ENCODE measurements at places on chromosomes 1 and 21.

DNA sequence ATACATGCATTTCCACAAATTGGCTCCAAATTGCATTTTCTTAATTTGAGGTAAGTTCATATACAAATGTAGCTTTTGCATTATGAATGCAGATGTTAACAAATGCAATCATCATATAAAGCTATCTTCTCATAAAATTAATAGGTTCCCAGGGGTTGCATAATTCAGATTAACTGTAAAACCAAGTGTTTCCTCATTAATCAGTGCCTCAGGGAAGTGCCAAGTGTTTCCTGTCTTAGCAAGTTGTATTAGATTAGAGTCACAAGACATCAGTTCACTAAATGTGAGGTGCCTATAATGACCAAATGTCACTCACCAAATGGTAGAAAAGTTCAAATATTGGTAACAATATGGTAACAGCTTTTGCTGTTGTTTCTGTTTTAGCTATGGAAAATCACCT lies 140.8 kb downstream of the PTGER3 start:
- no peak for DNase-seq

- DNase-seq, result no peak
Observed at GRCh38 chr1:117094841-117095604, 26.5 kb downstream of the TRIM45 start.

GRCh38 chr1:111219557-111220286 lies 7.8 kb upstream of the CHI3L2 start:
- DNase-seq, result no peak

GRCh38 chr21:32414579-32415358 lies 2.3 kb downstream of the EVA1C start:
- DNase-seq, result no peak

DNA sequence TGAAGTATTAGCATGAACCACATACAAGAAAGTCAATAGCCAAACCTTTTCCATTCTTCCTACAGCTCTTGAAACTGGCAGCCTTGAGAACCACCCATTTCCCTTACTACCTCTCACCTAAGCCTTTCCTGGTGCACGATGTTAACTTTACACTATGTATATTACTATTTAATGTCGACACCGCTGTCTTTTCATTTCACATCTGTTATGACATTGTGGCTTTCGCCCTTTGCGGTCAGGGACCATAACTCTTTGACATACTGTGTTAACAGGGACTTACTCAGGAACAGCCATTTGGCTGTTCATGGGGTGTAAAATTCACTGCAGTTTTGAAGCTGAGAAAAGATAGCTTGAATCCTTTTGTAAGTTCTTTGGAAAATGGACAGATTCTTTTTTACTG lies 21.1 kb upstream of the GPR88 start:
- DNase-seq, result no peak

DNA sequence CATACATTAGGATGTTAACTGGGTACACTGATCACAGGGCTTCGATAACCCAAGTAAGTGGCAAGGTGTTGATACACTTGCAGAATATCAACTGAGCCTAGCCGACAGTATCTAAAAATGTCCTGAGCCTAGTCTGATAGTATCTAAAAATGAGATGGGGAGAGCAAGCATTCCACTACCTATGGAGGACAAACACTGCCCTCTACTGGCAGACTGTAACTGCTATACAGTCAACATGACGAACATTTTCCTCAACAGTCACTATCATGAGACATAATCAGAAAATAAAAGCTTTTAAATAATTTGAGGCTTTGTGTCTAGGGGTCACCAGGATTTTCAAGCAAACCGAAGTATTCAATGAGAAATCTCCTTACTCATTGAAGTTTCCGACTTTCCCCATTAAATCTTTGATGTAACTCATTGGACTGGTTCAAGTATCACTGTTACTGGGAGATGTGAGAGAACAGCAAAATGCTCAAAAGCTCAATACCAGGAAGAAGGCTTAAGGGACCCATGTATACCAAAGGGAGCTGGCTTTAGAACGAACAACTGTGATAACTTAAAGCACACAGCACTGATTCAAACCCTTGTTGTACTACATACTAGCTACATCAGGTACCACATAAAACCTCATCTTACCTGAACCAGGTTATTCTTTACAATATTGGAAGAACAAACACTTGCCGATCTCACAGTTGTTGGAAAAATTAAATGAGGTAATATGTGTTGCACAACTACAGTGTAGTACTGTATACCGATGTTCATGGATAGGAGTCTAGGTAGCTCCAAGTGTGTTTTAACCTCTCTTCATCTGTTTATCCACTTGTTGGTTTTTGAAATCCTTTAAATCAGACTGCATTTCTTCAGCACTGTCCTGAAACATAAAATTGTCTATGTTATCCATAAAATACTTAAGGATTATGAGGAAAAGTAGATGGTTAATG lies 31.1 kb upstream of the SLC45A3 start:
- DNase-seq, result peak; percentile 68

DNA sequence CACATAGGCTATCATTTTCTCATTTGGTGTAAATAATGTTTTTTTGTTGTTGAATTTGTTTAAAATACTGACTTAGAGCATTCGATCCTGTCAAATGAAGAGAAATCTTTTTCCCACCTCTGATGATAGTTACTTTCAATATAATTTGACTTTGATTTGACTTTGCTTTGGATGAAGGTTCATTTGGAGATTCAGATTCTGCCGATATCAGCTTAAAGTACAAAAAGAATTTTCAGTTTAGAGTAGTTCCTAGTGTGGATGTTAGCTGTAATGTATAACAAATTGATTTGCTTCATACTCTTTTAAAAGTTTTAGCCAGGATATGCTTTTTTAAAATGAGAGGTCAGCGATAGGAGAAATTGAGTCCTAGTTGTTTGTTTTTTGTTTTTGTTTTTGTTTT lies 9.9 kb downstream of the STX12 start:
- DNase-seq, result no peak

DNA sequence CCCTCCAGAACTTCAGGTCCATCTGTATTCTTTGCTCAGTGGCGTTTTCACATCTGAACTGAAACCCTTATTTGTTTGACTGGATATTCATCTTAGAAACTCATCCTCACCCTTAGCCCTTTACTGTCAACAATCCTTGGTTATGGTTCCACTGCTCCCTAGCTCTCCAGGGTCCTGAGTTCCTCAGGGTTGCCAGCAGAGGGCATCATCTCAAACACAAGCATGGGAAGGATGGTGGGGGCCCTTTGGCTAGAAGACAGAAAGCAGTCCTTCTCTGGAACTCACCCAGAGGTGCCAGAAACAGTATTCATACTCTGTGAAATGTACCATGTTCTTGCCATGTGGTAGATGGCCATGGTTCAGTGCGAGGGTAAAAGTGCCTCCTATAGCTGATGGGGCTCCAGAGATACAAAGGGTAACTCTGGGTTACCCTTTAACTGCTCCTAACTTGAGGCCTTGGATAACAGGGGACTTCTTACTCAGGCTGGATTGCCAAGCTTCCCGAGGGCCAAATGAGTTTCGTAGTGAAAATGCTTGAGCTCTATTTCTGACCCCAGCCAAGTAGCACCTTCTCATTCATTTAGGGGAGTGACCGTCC lies 11.3 kb downstream of the NCSTN start:
- no peak for DNase-seq

DNA sequence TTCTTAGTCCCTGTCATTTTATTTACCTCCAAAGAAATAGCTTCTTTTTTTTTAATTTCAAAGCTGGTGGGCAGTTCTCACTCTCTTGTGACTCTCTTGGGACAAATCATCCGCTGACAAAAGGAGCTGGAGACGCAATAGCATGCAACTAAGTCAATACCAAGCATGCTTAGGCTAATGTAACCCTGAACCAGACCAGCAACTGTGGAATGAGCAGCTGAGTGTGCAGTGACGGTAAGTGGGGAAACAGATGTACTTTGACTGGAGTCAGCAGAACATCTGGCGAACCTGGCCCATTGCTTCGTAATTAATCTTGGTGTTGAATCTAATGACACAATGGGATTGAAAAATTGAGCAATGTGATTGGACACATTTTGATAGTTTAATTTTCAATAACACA lies 280.7 kb upstream of the PLXNA2 start:
- no peak for DNase-seq

GRCh38 chr1:54352755-54353154 lies 53.4 kb downstream of the SSBP3 start:
- no peak for DNase-seq

DNA sequence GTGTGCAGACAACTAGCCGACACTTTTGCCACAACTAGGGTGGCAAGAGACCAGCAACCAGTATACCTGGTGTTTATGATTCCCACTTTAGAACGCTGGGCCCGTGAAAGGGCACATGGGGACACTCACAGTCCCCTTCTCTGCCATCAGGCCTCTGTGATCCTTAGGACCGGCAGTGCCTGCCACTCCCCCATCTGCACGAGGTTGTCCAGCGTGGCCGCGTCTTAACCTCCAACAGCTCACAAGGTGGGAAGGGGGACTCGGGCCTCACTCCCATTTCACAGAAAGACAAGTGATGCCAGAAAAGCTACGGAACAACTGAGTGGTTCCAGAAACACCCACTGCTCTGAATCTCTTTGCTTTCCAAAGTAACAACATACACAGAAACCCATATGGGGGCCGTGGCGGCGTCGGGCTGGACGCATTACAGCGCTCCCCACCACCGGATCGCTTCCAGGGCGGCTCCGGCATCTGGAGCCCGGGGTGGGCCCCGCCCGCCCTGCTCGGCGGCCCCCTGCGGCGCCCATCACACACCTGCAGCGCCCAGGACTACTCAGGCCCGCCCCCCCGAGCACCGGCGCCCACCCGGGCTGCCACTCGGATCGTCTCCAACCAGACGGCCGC lies 1.0 kb downstream of the ZNF496 start:
- DNase-seq, result no peak

- no peak for DNase-seq
Observed at GRCh38 chr21:33368124-33368523, 35.1 kb upstream of the IFNGR2 start.

- DNase-seq, result no peak
Observed at GRCh38 chr1:228784181-228784580, 48.9 kb downstream of the RHOU start.

DNA sequence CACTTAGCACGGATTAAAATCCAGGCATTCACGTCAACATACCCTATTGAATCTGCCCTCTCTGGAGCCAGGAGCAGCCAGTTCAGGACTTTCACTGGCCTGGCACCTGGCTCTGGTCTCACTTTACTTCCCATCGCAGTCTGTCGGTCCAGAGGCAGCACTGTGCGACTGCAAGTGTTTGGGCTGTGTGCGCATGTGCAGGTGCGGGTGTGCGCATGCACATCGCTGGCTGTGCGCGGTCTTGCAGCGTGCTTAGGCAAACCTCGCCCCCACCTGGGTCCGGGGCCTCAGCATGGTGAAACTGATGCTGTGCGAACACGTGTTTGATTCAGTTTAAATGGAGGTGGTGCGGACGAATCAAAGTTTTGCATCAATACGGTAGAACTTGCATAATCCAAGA lies 38.0 kb downstream of the ATF3 start:
- no peak for DNase-seq
